Cerebellar nuclear complex (tissue), 1 donor: ENCODE measurements at places on chromosomes 4 and X.

GRCh38 chr4:70734971-70735370 lies 13.2 kb downstream of the RUFY3 start:
- DNase-seq: no peak

DNA sequence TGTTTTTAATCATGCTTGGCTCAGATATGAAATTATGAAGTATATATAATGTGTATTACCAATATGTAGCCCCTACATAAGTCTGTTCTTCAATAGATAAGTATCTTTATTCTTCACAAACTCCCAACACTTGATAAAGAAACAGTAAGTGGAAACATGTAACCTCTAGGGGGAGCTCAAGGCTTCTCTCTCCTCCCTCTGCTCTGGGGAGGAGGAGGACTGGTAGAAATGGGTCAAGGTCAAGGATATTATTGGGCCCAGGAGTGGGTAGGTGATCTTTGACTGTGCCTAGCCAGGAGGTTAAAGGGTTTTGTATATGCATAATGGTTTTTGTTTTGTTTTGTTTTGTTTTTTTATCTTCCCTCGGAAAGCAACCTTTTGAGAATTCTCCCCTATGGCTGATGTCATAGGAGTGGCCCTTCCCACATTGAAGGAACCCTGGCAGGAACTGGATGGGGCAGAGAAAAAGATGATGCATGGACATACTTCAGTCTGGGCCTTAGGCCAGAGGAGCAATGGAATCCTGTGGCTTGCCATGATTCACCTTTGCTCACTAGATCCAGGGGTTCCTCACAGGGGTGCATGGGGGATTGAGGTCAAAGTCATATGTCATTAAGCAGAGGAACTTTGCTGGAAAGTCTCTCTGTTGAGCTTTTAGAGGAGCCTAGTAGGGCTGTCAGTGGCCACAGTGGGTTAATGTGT lies 460.3 kb downstream of the MID1IP1 start:
- no peak for DNase-seq

DNA sequence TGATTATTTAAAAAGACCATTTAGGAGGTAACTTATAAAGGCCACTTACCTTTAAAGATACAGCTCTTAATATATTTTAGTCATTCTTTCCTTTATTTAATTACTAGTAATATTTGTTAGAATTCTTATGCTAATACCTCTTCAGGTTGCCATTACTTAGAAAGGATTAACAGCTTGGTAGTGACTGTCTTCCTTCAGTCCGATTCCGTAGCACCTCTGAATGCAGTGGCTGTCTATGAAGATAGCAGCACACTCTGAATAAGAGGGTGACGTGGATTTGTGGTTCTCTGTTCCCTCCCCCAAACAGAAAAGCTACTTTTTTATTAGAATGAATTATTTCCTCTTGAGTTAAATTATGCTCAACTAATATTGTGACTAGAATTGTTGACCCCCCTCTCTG lies 92.6 kb upstream of the TENM3 start:
- no peak for DNase-seq

GRCh38 chr4:99651016-99651769 lies 6.4 kb downstream of the C4orf54 start:
- no peak for DNase-seq

GRCh38 chr4:126046081-126046614 lies 731.4 kb downstream of the FAT4 start:
- no peak for DNase-seq
